ENCODE measurements at places on chromosomes 1 and 21.
A peak's percentile ranks its signal among the peaks of the same experiment; 100 is the strongest.

DNA sequence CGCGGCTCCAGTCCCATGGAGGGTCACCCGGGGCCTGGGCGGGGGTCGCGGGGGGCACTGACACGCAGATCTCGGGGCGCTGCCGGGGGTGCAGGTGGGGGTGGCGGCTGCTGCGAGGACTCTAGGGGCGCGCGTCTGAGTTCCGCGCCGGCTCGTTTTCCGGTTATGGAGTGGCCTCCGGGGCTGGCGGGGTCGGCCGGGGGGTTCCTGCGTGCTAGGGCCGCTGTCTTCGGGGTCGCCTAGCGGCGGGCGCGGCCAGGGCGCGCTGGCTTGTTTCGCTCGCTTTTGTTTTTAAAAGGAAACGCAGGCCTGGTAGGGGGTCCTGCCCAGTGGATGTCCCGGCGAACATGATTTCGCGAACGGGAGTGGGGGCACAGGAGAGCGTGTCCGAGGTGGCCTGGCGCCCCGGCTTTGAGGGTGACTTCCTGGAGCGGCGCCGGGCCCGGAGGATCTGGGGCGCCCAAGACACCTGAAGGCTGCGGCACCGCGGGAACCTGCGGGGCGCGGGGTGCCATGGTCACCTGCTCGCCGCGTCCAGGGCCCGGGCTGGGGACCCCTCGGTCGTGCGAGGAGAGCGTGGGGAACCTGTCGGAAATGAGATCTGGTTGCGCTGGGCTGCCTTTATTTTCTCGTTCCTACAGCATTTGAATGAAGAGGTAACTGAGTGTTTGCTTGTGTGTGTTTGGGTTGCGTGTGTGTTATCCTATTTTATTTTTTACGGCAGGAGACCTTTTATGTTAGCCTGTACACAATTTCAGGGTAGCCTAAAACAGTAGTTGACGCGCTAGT lies 618 bp downstream of the ETS2 start:
- peak; percentile 53 for DNase-seq

- no peak for DNase-seq
These were observed 24.1 kb downstream of the KCNJ15 start for GRCh38 chr21:38280867-38281266.

DNA sequence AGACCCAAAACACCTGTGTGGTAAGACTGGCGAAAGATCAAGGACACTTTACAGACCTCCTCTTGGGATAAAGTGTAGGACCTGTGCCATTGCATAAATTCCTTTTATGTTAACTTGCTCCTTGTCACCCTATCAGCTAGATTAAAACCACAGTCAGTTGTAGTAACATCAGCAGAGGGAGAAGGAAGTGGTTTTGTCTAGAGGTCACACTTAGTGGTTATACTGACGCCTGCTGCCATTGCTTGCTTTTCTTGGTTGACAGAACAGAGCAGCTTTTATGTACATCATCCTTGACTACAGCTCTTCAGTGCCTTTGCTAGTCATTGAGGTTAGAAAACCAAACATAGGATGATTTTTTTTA lies 101.4 kb downstream of the PBX1 start:
- no peak for DNase-seq

GRCh38 chr1:6353955-6354658 lies 39.5 kb downstream of the ACOT7 start:
- no peak for DNase-seq

DNA sequence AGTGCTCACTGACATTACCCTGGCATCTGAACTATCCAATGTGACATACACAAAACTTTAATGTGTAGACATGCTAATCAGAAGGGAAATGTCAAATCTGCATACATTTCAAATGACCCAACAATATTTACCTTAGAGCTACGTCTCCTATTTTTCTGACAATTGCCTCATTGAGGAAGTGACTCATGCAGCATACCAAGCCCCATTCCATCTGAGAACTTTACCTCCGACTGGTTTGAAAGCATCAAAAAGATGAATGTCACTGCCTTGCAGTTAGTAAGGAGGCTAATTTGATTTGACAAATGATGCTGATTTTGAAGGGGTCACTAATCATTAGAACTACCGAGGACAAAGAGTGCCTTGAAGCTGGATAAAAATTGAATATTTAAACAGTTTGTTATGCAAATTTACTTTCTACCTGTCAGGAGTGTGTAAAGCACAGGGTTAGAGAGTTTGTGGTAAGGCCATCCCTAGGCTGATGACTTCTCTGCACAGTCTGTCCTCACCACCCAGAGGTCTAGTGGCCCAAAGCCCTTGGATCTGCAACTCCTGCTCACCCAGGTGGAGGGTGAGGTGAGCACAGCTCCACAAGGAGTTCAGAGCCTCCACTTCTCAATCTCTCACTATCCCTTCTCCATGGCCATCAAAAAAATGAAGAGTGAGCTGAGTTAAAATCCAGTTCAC lies 500.3 kb upstream of the C1orf87 start:
- no peak for DNase-seq

DNA sequence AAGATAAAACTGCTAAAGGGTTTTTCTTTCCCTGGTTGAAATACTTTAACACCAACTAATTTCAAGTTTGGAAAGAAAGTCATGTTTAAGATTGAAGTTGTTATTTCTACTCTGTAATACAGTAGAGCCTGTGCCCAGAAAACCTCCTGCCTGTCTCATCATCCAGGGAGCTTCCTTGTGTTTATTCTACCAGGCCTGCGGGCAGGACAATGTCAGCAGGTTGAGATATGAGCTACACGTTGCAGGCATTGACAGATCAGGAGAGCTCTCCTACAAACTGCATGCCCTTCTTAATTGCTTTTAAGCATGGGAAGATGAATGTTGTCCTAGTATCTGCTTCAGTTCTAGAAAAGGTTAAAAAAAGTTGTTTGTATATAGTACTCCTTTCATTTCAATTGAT lies 43.1 kb upstream of the CTBS start:
- DNase-seq: no peak

DNA sequence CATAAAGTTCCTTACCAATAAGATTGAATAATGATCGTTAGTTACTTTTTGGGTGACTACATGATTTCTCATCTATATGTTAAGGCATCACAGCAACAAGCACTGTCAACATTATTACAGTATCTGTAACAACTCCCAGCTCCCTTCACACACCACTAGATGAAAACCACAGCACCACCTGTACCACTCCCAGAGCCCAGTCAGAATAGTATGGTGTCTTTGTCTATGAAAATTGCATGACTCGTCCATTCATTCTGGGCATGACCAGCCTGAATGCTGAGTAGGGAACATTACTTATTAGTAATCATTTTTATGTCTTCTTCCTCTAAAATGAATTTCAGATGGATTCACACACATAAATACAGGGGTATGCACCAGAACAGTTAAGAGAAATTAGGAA lies 7.0 kb downstream of the OLFML2B start:
- DNase-seq: no peak

DNA sequence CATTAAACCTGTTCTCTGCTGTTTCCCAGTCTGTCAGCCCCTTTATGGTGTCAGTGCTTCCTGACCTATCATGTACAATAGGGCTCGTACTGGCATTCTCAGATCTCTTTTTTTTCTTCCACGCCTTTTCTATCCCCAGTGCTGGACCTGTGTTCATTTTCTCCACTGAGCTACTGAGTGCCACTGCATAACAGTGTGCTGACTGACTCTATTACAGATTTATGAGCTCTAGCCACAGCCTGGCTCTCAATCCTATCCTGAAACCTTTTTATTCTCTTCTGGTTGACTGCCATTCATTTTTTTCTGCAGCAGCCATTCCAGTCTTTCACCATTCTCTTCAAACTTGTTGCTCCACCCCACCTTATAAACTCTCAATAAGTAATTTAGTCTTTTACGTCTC lies 59.6 kb upstream of the MACF1 start:
- no peak for DNase-seq

DNA sequence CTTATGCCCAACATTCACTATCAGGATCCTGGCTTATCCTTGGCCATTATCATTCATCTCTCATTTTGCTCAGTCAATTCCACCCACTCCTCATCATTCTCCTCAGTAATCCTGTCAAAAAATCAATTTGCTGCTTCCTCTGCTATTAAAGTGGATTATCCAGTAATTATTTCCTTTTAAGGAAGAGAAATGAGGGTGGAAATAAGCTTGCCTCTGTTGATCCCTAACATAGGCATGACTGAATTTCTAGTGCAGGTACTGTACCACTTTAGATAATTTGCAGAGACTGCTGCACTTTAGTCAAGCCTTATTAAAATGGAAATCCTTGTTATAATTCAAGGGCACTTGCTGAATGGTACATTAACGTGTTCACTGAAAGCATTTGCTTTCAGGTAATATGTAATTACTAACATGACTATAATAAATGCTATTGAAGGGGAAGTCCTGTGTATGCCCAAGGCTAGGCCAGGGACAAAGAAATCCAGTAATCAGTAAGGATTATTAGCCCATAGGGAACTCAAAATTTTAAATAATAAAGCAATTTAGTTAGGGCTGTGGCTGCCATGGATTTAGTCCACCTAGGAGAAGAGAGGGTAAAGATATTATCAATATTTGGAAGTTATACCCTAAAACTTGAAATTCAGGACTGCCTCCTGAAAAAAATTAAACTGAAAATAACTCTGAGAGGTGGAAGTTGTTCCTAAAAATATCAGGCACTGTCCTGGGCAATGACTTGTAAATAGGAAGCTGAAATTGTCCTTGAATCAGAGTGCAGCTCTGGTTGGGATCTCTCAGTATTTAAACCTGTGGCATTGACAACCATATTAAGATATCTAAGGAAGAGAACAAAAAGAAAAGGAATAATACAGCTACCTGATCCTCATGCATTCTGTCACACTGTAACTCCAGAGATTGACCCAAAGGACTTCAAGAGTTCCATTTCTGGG lies 43.4 kb downstream of the RGS2 start:
- no peak for DNase-seq

- DNase-seq: peak; percentile 15
These were observed 27.9 kb downstream of the LRRC8B start for GRCh38 chr1:89552471-89553081.

DNA sequence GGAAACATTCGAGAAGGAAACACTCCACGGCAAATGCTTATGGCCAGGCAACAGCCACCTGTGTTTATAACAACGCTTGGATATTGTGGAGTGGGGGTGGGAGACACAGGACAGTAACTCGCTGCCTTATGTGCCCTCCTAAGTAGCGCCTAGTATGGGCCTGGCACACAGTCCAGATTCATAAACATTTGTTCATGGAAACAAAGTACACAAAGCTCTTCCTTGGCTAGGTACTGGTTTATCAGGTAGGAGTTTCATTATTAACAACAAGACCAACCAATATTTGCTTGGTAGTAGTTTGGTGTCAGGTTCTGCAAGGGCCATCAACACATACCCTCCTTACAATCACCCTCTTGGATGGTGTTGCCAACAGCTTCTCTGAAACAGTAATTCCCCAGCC lies 23.4 kb downstream of the TMCO4 start:
- DNase-seq: no peak

DNA sequence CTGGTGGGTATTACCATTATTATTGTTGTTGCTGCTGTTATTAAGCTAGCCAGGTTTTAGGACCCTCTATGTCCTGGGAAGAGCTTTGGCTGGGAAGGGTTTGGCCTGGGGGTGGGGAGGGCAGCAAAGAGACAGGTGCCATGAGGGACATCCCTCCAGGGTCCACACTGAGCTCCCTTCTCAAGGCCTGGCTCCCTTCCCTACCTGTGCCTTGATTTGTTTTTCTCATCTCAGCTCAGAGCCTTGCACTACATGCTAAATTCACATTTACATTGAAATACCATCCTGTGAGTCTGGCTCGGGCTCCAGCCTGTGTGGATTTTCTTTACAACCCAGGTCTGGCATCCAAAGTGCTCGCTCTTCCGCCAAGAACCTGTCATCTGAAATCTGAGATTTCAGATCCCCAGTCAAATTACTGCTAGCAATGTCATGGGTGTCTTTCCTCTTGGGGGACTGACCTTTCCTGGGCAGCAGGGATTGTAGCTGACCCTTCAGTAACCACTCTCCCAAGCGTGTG lies 536.3 kb downstream of the PTPRU start:
- no peak for DNase-seq

GRCh38 chr21:18840239-18840638 lies 436.7 kb upstream of the TMPRSS15 start:
- DNase-seq: no peak

GRCh38 chr1:163922743-163923201 lies 601.0 kb downstream of the NUF2 start:
- DNase-seq: no peak

DNA sequence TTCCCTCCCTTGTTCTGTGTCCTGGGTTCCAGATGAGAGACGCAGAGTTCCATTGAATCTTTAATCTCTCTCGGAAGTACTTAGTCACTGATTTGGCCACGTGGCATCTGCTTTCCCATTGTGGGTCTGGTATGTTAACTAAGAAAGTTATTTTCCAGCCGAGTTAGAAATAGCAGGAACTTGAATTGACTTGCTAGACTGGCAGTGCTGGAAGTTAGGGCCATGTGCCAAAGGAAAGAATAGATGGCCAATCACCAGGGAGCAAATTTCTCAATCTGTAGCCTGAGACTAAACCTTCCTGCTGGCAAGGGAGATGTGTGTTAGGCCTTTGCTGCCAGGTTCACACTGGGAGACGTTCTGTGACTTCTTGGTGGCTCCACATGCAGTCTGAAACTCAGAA lies 24.2 kb upstream of the SLFNL1 start:
- no peak for DNase-seq

- peak; percentile 18 for DNase-seq
These were observed 67.2 kb downstream of the TTLL7 start for GRCh38 chr1:83931658-83932253.

- DNase-seq: no peak
These were observed 7.6 kb downstream of the DENND2D start for GRCh38 chr1:111192658-111193519.

DNA sequence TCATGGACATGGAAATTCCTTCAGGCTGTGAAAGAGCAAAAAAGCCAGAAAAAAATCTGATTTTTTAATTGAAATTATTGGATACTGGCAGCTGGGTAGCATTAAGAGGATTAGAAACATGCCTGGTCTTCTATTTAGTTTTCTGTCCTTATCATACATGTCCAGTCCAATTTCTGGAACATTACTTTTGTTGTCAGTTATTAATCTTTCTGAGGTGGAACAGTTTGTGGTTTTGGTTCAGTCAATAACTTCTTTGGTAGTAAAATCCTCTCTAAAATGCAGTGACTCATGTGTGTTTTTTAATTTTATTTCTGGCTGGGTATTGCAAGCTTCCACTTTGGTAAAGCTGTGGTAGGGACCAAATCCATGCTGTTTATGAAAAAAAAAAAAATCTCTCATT lies 687.0 kb upstream of the ADGRL2 start:
- no peak for DNase-seq

GRCh38 chr1:245448975-245449431 lies 294.2 kb downstream of the KIF26B start:
- no peak for DNase-seq

All from CD4-positive, alpha-beta T cell treated with Interleukin-17A for 4 hours (primary cell).